ENCODE measurements at places on chromosomes 6 and 20. TPM values are rescaled to one million over a fixed set of nuclear protein-coding genes. Genes with fewer than 3 reads are reported as not detected.
A peak's percentile ranks its signal among the peaks of the same experiment; 100 is the strongest.

BHLHE23 gene
- not detected for polyA plus RNA-seq

- DNase-seq = peak; percentile 91
Measured at GRCh38 chr6:27795697-27796494, 116.3 kb downstream of the OR2B2 start.

GATA5 gene
- polyA plus RNA-seq = 25.6 TPM

DNA sequence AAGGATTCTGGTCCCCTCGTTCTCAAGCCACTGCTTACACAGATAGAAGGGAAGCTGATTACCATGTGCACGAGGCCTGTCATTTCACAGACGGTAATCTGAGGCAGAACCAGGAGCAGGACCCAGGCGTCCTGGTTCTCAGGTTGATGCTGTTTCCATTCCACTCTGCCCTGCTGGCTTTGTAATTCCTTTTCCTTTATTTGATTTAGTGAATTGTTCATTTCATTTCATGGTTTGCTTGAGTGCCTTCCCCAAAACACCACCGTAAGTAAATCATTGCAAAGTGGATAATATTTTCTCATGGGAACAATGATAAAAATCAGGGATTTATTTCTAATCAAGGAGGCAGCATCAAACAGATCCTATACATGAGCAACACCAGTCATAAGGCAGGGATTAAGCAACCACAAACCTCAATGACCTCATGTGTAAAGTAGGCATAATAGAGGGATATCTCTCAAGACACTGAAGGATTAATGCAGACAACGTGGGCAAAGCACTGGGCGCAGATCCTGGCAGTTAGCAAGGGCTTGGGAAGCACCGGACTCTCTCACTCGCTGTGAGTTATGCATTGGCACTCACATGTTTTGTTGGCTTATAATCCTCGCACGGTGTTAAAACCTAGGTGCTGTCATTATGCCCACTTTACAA is 229.5 kb upstream of the FOXQ1 start:
- no peak for DNase-seq

GRCh38 chr6:150403458-150404246 is 34.8 kb downstream of the IYD start:
- DNase-seq = peak; percentile 89

DNA sequence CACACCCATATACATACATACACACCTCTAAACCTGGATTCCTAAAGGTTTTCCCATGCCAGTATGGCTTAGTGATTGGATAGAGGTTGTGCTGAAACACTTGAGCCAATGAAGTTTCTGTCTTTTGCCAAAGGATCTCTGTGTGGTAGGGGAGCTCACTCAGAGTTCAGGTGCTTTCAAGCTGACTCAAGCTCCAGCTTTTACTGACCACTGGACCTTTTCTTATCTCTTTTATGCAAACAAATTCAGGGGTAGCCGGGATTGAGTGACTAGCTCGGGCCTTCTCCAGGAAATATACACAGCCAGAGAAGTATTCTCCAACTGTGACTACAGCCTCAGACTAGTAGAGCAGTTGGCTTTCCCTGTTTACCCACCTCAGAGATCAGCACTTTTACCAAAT is 21.5 kb upstream of the DSE start:
- DNase-seq = no peak

DNA sequence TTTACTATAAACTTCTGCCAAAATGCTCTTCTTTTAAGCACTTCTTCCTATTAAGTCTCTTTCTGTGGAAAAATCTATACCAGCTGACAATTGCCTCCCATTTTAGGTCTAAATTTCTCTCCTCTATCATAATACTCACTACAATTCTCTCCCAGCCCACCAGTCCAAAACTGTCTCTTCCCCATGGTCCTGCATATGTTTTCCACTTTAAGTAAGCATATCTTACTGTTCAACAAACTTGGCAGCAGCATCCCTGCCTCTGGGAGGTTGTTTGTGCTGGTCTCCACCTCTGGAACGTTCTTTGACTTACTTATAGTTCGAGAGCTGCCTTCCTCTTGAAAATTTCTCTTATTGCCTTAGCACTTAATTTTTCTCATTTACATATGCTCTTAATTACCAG is 180.5 kb downstream of the COL12A1 start:
- no peak for DNase-seq
